ENCODE measurements at places on chromosomes 2 and 18.
A peak's percentile ranks its signal among the peaks of the same experiment; 100 is the strongest.

DNA sequence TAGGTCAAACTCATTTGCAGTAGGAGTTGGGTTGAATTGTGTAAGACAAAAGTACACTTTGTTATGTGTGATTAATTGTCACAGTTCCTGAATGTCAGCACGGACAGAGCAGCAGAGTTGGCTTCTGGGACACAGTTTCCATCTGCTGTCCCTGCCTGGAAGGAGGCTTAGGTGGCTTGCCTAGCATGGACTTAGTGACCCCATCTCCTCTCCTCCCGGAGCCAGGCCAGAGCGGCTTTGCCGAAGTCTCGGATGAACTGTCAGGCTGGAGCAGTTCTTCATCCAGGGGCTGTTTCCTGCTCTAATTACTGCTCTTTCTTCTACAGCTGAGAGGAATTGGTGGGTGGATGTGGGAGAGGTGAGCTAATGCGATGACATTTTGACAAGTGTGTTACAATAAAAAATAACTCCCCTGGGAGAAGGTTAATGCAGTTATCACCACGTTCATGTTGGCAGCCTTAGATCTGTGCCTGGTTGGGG, 102.0 kb downstream of the SH3RF3 start:
- peak; percentile 50 for DNase-seq

GRCh38 chr18:12862467-12862866, 21.6 kb downstream of the PTPN2 start:
- DNase-seq: no peak

DNA sequence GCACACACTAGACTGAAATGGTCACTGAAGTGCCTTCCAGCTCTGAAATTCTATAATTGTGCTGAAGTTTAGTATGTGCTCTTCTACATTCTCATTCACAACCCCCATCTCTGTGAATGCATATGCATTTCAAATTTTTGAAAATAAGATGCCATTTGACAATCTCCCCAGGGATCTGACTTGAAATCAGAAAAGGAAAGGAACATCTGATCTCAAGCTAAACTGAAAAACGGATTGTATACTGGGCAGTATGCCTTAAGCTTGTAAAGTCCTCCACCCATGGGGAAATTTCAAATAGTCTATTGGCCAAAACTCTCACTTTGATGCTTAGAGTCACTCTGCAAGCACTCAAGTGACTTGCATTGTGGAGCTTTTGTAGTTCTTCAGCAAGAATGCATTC, 22.9 kb downstream of the FAP start:
- DNase-seq: no peak

DNA sequence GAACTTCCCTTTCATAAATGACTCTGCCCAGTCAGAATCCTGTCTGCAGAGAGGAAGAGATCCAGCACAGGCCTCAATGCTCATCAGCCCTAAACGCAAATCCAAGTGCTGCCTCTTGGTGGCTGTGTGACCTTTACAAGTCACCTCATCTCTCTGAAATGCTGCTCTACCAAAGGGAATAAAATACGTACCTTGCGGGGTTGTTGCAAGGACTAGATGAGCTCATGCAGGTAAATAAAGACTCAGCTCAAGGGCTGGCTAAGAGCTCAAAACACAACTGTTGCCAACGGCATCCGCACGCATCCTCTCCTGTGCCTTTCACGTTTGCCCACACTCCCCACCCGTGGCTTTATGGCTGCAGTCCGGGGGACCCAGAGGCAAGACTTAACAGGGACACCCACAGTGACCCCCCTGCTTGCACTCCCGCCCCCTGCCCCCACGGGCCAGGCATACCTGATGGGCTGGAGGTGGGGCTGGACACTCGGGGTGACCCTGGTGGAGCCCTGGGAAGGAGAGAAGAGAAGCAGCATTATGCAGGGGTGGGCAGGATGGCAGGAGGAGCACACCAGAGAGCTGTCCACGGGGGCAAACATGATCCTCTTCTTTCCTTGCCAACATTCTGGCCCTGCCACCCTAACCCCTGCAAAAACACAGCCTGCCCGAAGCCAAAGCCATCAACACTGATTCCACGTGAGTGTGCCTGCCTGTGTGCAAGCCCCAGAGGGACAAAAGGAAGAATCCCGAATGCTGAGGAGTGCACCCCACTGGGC, 102.6 kb downstream of the TNS1 start:
- no peak for DNase-seq

GRCh38 chr2:201237486-201238123, 22.7 kb upstream of the CASP8 start:
- DNase-seq: no peak

DNA sequence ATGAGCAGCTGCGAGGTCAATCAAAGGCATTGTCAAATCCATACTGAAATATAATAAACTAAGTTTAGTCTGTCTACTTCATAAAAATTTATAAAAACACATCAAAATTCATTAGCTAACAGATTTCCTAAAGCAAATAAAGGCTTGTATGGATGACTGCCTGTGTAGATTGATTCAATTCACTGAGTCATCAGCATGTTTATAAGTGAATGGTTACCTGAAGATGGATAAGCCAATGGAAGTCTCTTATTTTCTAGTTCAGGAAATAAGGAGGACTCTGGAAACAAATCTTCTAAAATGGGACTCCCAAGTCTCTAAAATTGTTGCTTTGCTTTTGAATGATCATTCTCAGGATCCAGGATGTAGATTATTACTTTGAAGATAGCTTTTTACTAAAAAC, 57.0 kb upstream of the HNRNPA3 start:
- DNase-seq: no peak

- DNase-seq: no peak
Measured at GRCh38 chr2:145743011-145743410, 1223.1 kb upstream of the ZEB2 start.

- DNase-seq: no peak
Measured at GRCh38 chr2:143148011-143148410, 18.8 kb downstream of the ARHGAP15 start.

- DNase-seq: no peak
Measured at GRCh38 chr2:218334531-218334930, 22.1 kb upstream of the CATIP start.

DNA sequence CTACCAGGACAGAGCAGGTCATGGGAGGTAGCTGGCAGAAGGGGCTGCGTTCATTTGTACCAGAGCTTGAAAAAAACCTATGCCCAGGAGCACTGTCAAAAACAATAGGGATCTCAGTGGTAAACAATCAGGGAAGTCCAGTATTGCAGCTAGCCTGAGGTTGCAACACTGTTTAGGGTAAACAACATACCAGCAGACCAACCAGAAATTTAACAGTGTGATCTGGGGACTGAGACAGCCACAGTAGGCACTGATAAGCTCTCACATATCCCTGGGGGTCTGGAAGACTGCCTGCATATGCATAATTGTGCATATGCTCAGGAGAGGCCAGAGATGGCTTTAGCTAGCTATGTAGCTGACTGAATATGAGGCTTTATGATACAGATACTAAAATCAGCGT, 12.0 kb upstream of the ZCCHC2 start:
- DNase-seq: no peak

- DNase-seq: peak; percentile 13
Measured at GRCh38 chr18:8741117-8741516, 35.8 kb downstream of the MTCL1 start.

DNA sequence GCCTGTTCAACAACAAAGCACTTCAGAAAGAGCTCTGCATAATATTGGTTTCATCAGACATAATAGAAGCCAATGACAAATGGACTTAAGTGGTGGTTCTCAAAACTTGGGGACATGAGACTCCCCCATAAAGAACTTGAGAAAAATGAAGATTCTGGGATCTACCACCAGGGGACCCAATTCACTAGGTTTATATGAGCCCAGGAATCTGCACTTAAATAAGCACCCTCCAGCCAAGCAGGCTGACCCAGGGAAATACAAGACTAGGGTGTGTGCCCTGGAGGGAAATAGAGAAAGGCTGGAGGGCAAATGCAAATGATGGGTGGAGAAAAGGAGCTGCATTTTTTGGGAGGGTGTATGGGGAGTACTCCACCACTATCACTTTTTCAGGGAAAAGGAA, 52.5 kb downstream of the SATB2 start:
- DNase-seq: no peak

DNA sequence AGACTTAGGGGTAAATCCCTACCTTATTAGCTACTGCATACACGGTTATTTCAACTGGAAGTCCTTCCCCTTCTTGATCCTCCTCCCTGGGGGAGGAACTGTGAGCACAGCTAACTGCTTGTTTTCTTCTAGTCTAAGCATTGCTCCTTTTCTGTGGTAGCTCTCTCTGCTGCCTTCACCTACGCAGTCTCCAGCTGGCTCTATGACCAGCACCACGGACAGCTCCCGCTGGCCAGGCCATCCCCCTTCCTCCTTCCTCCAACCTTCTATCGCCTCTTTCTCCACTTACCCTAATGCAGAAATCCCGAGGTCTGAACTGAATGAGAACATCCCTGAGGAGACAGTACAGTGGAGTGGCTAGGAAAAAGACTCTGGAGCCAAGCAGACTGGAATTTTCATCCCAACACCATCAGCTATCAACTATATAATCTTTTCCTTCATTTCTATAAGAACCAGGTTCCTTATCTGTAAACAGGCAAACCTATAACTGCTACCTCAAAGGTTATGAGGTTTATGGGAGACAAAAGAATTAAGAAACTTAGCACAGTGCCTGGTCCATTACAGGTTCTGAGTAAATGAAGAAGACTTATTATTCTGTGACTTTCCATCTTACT, 4.7 kb upstream of the CFAP65 start:
- no peak for DNase-seq

- DNase-seq: no peak
Measured at GRCh38 chr2:170360546-170361089, 182.7 kb downstream of the MYO3B start.

DNA sequence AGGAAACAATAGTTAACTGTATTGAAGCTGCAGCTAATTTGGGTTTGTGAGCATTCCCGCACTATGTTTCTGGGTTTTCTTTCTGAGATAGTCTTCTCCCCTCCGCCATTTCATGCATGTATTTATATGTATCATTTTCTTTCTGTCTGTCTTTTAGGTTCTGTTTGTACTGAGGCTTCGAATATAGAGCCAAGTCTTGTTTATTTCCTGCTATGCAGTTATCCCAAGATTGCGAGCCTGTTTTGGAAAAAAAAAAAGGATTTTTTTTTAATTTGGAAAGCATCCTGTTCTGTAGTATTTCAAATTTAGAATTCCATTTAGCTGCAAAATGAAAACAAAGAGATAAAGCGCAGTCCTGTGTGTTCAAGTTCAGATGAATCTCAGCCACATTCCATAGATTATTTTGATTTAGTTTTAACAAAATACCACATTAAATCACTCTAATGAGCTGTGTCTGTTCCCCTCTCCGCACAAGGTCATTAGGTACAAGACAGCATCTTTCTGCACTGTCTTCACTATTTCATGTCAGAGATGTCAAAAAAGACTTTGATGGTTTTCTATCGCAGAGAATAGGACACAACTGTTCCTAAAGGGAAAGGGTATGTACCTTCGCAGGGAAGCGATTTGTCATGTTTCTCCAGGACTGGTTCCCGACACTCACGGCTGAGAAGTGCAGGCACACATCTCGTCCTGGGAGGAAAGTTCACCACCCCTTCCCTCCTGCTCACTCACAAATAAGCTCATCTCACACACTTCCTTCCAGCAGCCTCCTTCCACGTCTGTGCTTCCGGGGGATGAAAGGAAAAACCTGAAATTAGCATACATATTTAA, 443.4 kb downstream of the ZNF516 start:
- DNase-seq: no peak

DNA sequence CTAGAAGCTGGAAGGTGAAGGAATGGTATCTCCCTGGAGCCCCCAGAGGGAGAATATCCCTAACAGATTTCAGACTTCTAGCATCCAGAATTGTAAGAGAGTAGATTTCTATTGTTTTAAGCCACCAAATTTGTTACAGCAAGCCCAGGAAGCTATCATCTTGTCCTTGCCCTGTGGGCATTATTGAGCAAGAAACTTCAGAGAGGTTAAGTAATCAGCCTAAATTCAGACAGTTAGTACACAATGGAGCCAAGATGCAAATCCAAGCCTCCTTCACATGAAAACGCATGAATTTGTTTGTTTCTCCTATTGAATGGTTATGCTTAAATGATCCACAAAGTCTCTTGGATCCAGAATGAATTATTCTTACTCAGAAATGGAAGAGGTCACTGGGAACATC, 55.2 kb upstream of the TRIB2 start:
- DNase-seq: no peak

- DNase-seq: no peak
Measured at GRCh38 chr2:151767536-151767935, 33.3 kb upstream of the NEB start.

DNA sequence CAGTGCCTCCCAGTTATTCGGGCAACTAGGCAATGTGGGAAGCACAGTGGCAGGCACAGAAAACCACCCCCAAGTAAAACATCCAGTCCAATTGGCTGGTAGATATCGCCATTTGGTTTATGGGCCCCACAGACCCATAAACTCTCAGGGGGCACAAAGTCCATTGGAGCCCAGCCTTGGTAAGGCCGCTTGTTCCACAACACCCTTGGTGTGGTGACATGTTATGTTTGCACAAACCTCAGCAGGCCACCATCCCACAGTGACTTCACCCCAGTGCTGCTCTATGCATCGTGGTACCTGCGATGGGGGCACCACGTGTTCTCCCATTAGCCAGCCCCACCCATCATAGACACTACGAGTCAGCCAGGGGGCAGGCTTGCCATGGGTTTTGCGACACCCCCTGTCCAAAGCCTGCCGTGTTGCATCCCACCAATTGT, 18.5 kb downstream of the PHOSPHO2 start:
- DNase-seq: no peak

- no peak for DNase-seq
Measured at GRCh38 chr2:43169099-43169945, 57.1 kb downstream of the ZFP36L2 start.

DNA sequence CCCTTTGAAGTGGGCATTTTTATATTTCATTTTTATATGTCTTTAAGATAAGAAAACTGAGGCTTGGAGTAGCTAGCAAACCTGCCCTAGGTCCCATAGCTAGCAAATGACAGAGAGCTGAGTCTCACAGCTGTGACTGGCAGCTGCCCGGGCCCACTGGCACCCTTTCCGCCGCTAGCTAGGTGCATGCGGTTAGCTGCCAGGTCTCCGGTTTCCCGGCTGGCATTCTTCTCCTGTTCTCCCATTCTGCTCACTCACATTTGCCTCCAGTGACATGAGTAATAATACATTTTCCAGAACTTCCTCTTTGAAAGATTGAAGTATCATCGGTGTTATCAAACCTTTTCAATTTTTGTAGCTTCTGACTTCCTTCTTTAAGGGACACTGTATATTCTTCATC, 38.7 kb downstream of the MTCL1 start:
- peak; percentile 76 for DNase-seq

DNA sequence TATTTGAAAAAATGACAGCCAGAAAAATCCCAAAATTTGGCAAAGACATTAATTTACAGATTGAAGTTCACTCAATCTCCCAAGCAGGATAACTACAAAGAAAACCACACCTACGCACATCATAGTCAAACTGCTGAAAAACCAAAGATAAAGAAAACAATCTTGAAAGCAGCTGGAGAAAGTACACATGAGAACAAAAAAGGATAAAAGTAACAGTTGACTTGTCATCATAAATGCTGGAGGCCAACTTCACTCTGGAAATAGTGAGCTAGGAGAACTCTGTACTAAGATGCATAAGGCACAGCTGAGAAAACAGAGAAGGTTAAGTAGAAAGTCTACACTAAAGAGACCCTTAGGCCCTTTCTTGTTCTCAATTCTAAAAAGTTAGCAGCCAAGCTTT, 73.1 kb downstream of the TLK1 start:
- no peak for DNase-seq
